ENCODE measurements at places on chromosomes 12 and 14. TPM values are rescaled to one million over a fixed set of nuclear protein-coding genes. Genes with fewer than 3 reads are reported as not detected.

CLEC6A gene
- not detected for total RNA-seq

FGF6 gene
- 24.7 TPM for total RNA-seq

TAS2R13 gene
- 1.5 TPM for total RNA-seq

ALDH6A1 gene
- 17.3 TPM for total RNA-seq

PIWIL1 gene
- total RNA-seq = 0.13 TPM

FGFR1OP2 gene
- total RNA-seq = 40.9 TPM

CPNE8 gene
- 11.7 TPM for total RNA-seq

SMIM10L1 gene
- total RNA-seq = 8.3 TPM

GRIN2B gene
- 0.58 TPM for total RNA-seq

MYF5 gene
- total RNA-seq = 31.1 TPM

AQP6 gene
- total RNA-seq = 0.13 TPM

SPTB gene
- total RNA-seq = 126 TPM

PRB2 gene
- total RNA-seq = not detected

PTCSC3 gene
- total RNA-seq = not detected

SLC8A3 gene
- total RNA-seq = 5.5 TPM

KLHDC1 gene
- total RNA-seq = 7.2 TPM

HNRNPA1 gene
- total RNA-seq = 442 TPM

KLRG1 gene
- total RNA-seq = 2.7 TPM

RIMBP2 gene
- total RNA-seq = 2.0 TPM

KRT71 gene
- total RNA-seq = not detected

GYS2 gene
- 0.13 TPM for total RNA-seq

PXN gene
- 33.2 TPM for total RNA-seq

TRIM9 gene
- 0.49 TPM for total RNA-seq

CELA1 gene
- not detected for total RNA-seq

RERGL gene
- 0.49 TPM for total RNA-seq

C12orf42 gene
- 1.7 TPM for total RNA-seq

RIPK3 gene
- total RNA-seq = 2.0 TPM

NDRG2 gene
- 99.9 TPM for total RNA-seq

TAS2R50 gene
- 1.6 TPM for total RNA-seq

LRFN5 gene
- total RNA-seq = 10.0 TPM

E2F7 gene
- total RNA-seq = 3.1 TPM

ART4 gene
- total RNA-seq = 0.09 TPM

HHIPL1 gene
- 2.3 TPM for total RNA-seq

PPFIA2 gene
- 3.1 TPM for total RNA-seq

DEGS2 gene
- 0.35 TPM for total RNA-seq

EAPP gene
- 43.6 TPM for total RNA-seq

FGF23 gene
- total RNA-seq = 0.04 TPM

GRIP1 gene
- 2.2 TPM for total RNA-seq

BATF gene
- total RNA-seq = 0.44 TPM

PTPRQ gene
- total RNA-seq = 0.71 TPM

ABHD12B gene
- total RNA-seq = not detected

Data from muscle of leg (tissue), 16 donors.